ENCODE measurements at places on chromosomes 5 and 9.

DNA sequence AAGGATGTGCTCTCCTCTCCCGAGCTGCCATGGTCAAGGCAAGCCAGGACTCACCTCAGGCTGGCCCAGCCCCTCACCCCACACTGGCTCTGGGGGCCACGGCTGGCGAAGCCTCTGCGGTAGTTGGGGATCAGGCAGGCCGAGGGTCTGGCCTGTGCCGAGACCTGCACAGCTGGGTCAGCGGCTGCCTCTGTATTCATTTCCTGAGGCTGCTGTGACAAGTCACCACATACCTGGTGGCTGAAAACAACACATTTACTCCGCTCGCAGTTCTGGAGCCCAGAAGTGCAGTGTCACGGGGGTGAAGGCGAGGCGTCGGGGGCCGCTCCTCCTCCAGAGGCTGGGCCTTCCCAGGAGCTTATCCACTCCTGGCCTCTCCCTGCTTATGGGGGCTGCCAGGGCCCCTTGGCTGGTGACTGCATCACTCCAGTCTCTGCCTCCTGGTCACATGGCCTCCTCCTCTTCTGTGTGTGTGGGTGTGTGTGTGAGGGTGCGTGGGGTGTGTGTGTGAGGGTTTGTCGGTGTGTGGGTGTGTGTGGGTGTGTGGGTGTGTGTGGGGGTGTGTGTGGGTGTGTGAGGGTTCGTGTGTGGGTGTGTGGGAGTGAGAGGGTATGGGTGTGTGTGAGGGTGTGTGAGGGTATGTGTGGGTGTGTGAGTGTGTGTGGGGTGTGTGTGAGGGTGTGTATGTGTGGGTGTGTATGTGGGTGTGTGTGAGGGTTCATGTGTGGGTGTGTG, 3.2 kb upstream of the SCGB3A1 start:
- no peak for DNase-seq

DNA sequence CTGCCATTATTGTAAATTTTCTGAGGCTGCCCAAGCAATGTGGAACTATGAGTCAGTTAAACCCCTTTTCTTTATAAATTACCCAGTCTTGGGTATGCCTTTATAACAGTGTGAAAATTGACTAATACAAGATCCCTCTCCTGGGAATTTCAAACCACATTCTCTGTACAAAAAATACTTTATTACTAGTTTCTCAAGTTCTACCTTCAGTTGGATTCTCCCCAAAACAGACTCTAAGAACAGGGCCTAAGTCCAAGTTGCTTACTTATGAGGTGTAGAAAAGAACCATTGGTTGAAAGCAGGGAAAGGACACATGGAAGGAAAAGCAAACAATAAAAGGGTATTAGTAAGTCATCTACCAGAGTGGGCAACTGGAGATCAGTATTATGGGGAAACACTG, 343.2 kb downstream of the TMEM232 start:
- DNase-seq: no peak

GRCh38 chr9:103617046-103617445, 477.1 kb upstream of the SMC2 start:
- DNase-seq: no peak

GRCh38 chr5:139394123-139394653, 716 bp downstream of the PROB1 start:
- DNase-seq: no peak

DNA sequence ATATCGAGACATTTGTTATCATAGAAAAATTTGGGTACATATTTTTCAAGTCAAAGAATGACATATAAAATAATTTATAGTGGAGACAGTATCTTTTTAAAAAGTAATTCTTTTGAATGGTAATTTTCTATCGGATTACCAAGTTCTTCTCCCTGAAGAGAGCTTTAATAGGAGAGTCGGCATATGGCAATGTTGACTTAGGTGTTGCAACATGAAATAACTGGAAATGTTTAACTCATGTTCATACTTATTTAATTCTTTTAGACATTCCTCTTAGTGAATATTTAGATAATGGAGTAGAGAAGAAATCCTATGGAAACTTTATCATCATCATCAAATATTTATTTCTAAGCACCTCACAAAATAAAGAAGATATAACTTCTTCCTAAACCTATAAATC, 118.2 kb upstream of the CTNND2 start:
- no peak for DNase-seq

GRCh38 chr5:168947212-168947868, 353.6 kb downstream of the SLIT3 start:
- DNase-seq: peak; percentile 77

DNA sequence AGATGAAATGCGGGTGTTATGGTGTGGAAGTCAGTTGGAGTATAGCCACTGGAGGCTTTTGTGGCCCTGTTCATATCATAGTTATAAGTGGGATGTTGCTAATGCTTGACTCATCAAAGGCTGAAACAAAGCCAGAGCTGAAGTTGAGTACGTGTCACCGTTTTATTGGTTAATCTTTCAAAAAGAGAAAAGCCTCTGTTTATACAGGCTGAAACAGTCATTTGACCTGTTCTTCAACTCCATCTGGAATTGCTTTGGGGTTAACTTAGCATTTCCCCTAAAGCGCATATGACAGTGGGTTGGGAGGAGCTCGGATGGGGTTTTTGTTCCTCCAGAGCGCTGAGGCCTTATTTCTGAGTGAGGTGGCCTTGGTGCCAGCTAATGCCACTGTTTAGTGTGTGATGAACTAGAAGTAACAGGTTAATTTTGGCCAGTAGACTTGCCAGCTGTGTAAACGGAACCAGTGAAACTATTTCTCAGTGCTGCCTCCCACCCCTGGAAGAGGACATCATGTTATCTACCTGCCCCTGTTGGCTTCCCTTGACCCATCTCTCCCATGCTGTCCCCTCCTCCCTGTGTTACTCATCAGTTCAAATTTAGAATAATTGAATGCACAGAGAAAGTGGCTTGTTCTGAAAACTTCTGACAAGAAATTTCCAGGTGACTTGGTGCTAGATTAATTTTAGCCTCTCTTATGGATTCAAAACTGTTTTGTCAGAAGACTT, 34.2 kb downstream of the MTAP start:
- DNase-seq: no peak

DNA sequence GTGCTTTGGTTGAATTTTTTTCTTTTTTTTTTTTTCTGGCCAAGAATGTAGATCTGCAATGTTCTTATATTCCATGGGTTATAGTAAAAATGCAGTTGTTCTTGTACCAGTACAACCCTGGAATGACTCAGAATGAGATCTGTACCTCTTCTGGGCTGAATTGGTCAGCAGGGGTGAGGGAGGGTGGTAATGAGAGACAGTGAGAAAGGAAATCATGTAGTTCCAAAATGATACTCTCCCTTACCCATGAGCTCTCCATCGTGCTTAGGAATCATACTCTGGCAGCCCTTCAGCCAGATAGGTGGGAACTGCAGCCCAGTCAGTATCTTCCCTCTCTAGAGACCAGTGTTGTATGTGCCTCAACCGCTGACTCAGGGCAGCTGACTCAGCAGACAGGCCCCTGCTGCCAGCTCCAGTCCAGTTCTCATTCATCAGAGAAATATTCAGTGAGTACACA, 2.1 kb upstream of the GLIS3 start:
- DNase-seq: no peak

DNA sequence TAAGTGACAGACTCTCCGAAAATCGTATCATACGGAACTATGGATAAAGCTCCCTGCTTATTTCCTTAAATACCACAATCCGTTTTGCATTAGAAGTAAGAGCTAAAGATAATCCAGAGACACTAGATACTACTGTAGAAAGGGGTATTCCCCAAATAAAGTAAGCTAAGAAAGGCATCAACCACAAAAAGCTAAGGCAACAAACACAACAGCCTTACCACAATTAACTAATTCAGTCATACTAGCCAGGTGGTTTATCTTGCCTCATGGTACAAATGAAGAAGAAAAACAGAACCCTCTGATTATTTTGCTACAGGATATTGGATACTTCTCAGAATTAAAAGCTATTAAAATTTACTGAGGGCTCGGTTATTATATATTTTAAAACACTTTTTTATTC, 14.1 kb downstream of the ERP44 start:
- no peak for DNase-seq

- no peak for DNase-seq
These were observed 259.1 kb upstream of the DAPK1 start for GRCh38 chr9:87238545-87238944.

GRCh38 chr5:75325242-75325641, 11.8 kb upstream of the HMGCR start:
- no peak for DNase-seq

DNA sequence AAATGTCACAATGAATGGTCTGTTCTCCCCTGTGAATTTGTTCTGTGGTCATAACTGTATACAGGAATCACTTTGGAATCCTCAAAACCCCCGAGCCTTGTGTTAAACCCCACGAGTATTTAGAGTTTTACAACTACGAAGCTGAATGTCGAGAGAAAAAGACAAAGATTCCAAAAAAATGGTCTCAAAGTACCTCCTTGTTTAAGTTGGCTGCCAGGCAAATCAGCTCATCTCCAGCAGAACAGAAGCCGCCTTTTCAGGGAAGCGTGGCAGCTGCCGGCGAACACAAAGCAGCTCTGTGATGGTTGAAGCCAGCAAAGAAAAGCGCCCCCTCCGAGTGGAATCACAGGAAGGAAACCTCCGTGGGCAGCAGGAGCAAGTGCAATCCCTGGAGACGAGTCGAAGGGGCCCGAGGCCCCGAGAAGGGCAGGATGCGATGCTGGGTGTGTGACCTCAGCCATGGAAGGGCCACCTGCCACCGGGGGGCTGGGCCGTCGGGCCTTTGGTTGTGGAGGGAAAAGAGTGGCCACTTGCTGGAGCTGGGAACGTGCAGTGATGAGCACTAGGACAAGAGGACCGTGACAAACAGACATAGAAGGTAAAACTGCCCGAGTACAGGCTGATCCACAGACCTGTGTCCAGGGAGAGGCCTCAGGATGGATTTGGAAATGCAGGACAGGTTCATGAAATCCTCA, 706.4 kb downstream of the SEMA5A start:
- no peak for DNase-seq

DNA sequence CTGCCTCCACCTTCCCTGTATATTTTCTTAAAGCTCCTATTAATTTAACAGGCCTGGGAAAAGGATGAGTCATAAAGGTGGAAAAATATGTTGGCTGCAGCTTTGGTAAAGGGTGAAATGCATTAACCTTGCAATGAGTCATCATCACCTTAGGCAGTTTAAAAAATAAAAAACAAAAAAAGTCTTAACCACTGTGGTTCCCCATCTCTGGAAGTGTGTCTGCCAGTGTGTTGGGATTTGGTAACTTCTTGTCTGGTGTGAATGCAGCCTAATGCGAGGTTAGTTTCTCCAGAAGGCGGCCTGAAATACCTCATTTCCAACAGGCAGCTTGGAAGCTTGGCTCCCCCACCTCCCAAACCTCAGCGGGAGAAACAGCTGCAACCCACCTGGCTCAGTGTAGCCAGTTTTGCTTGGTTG, 265.3 kb upstream of the GAS1 start:
- DNase-seq: no peak

GRCh38 chr5:4640795-4641194, 499.3 kb upstream of the ADAMTS16 start:
- no peak for DNase-seq

DNA sequence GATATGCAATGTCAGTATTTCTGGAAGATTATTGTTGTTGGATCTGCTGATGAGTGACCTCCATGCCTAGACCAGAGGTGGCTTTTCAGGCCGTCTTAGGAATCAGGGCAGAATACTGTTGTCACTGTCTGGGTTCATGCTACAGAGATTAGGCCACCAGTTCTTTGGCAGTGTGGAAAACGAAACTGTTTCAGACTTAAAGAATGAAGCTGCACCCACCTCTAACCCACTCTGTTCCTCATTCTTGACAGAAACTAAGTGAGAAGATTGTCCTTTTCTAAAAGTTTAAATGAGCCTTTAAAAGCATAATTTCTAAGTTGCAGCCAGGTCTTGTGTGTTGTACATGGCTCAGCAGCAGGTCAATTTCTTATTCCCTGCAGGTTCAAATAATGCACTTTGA, 444.3 kb downstream of the ENC1 start:
- DNase-seq: no peak

DNA sequence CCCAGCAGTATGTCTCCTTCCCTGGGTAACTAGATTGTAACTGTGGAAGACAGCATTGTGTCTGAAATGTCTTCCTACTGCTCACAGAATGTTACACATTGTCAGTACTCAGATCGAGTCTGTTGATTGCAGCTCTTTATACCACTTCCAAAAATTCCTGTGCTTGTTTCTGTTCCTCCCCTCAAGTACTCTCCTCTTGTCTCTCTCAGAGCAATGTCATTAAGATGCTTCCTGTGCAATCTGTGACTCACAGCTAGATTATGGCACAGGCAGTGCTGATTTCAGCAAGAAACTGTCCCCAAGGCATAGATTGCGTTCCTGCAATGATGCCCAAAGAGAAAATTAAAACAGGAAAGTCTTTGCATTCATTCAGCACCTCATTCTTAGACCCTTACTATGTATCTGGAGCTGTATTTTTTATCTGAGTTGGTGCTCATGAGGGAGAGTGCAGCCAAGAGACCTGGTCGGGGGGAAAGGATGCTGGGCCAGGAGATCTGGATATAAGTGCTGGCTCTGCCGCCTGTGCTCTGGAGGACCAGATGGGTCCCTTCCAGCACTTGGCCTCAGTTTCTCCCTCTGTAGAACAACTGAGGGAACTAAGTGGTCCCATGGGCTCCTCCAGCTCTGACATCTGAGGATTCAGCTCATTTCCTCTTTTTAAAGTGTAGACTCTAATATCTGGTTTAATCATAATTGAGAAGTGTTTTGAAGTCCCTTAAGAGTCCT, 40.8 kb upstream of the GNPDA1 start:
- no peak for DNase-seq

DNA sequence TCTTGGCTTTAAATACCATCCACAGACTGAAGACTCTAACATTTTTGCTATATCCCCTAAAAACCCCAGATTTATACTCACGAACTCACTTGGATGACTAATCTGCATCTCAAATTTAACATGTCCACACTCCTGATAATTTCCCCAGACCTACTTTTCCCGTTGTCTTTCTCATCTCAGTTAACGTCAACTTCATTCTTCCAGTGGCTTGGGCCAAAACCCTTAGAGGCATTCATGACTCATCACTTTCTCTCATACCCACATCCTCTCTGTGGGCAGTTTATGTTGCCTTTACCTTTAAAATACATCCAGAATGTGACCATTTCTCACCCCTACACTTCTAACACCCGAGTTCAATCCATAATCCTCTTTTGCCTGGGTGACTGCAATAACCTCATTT, 96.7 kb downstream of the EDIL3 start:
- no peak for DNase-seq

GRCh38 chr9:125472926-125473701, 211.5 kb downstream of the GAPVD1 start:
- no peak for DNase-seq

- DNase-seq: no peak
These were observed 1.5 kb downstream of the TMED9 start for GRCh38 chr5:177593511-177593910.

DNA sequence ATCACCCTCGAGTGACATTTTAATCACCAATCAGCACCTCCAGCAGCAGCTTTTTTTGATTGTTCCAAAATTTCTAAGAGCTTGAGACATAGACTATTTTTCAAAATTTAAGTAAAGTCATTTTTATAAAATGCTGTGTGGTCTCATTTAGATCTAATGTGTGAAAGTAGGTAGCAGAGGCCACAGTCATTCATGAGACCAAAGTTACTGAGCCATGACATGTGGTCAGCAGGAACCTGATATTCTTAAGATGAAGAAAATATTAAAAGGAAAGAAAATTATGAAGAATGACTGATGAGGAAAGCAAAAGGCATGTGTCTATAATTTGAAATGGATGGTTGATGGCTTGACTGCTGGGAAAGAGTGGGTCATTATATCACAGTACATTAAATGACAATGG, 7.2 kb downstream of the FREM1 start:
- DNase-seq: no peak
